ENCODE measurements at places on chromosomes 1 and 21.

- DNase-seq, result no peak
These were observed 113.7 kb downstream of the FCRL5 start for GRCh38 chr1:157438613-157439012.

DNA sequence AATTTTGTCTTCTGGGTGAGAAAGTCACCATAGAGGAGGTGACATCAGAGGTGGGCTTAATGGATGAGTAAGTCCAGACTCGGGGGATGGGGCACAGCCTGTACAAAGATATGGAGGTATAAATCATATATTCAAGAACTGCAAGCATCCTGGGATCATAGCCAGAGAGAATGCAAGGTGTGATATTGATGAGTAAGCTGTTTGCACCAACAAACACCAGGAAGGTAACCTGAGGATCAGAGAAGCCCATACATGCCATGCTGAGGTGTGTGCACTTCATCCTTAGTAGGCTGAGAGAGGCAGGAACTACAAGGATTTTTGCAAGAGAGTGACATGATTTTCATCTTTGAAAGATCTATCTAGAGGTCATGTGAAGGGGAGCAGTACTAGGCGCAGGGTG lies 306.4 kb downstream of the HHAT start:
- DNase-seq, result no peak

DNA sequence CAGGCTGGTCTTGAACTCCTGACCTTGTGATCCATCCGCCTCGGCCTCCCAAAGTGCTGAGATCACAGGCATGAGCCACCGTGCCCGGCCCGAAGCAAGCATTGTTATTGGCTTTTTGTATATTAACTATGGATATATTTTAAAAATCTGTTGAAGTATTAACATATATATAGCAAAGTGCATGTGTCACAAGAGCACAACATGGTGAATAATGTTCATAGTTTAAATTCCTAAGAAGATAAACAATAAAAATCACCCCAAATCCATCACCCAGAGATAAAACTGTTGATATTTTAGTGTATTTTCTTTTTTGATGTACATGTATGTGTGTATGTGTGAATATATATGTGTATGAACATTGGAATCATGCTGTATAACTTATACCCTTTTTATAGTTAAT lies 9.1 kb upstream of the FOXE3 start:
- no peak for DNase-seq

GRCh38 chr1:21065851-21066250 lies 110.8 kb downstream of the EIF4G3 start:
- no peak for DNase-seq

DNA sequence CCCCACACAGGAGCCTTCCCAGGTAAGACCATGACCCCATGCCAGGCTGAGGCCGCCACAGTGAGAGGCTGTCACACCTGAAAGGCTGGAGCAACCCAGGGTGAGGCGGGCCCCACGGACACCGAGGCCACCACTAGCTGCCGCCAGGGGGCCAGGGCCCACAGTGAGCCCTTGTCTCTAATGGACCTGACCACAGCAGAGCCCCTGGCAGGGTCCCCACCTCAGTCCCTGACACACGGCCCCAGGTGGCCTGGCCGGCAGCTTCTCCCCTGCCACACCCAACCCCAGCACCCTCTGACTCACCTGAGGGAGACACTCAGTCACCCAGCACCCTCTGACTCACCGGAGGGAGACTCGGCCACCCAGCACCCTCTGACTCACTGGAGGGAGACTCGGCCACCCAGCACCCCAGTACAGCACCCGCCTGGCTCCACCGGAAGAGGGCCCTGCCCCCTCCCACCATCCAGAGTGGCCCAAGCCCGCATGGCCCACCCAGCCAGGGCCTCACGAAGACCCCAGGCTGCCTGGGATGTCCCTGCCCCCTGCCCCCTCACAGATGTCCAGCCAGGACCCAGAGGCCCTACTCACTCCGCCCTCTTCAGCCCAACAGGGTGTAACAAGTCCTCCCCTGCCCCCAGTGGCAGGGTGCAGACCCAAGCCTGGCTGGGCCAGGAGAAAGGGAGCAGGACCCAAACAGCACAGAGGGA lies 4.4 kb downstream of the DVL1 start:
- DNase-seq, result no peak

- DNase-seq, result no peak
These were observed 1.3 kb downstream of the ARL8A start for GRCh38 chr1:202143011-202143767.

All from stimulated activated CD4-positive, alpha-beta T cell treated with anti-CD3 and anti-CD28 coated beads, Interleukin-15, amount 100 ng/mL, for 1 hour (primary cell).